ENCODE measurements at places on chromosomes 11 and 22.

- no peak for DNase-seq
These were observed 1147.1 kb upstream of the TENM4 start for GRCh38 chr11:80587906-80588305.

DNA sequence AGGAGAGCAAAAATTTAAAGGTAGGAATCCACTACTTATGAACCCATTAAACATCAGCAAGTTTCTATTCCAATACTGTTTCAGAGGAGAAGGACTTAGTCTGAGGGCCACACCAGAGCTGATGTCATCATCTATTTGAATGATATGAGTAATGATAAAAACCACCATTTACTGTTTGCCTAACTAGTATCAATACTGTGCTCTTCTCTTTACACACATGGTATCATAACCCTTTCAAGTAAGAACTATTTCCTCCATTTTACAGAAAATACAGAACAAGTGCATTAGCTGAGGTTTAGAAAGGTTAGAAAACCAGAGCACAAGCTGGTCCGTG is 651.3 kb upstream of the KIRREL3 start:
- DNase-seq: no peak

DNA sequence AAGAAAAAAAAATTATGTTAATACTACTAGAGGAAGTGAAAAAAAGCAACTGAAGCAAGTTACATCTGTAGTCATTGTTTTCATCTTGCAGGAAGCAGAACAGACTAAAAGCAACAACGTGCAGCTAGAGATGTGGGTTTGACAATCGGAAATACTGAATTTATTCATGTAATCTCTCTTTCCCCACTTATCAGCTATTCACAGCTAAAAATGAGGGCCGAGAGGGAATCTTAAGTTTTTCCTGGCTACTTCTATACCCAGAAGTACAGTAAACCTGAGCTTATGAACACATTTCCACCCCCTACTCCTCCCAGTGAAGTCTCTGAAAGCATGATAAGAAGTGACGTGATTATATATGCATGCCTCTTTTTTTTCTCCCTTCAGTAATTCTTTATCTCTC is 116.5 kb downstream of the SPON1 start:
- no peak for DNase-seq

- DNase-seq: no peak
These were observed 81.1 kb downstream of the BMAL1 start for GRCh38 chr11:13358596-13359270.

DNA sequence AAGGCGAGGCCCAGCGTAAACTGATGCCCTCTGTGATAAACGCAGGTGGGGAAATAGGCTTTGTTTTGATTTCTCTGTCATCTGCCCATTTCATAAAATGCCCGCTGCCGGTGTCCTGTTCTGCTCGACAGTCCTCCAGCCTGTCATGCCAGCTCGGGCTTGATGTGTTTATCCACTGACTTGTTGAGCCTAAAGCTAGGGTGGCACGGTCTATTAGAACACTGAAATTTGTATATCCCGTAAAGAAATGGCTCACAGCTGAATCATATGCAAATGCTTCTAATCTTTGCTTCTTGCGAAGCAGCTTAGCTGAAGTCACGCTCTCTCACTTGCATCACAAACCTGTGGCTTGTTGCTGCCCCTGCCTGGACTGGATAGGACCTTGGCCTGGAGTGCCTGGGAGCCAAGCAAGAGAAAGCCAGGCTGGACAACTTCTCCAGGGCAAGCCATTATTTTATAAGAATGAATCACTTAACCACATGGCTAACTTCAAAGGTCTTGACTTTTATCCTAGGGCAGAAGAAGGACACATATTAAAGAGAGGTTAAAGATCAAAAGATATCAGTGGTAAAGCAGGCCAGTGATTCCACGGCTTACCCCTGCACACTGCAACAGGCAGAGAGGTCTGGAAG is 33.1 kb downstream of the EHF start:
- no peak for DNase-seq

- no peak for DNase-seq
These were observed 3.7 kb downstream of the APOC3 start for GRCh38 chr11:116833491-116833815.

DNA sequence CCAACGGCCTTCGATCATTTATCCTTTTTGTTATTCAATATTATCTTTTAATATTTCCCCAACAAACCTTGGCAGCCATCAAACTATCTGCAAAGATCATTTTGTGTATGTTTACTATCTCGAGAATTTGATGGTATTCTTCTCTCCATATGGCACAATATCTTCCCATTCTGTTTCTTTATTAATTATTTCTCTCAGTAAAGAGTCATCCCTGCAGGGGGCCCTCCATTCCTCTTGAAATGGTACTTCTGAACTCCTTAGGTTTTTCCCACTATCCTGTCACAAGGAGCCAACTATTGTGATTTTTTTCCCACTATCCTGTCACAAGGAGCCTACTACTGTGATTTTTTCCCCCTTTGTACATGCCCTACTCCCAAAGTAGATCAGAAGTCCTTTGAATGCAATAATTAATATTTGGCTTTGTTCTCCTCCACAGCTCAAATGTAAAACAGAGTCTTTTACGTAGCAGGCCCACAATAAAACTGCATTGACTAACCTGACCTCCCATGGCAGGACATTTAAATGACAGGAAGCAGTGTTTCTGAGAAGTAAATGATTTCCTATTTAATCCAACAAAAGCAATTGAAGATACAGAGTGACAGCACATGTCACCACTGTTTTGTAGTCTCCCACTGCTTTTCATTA is 43.3 kb downstream of the PDGFD start:
- DNase-seq: no peak

DNA sequence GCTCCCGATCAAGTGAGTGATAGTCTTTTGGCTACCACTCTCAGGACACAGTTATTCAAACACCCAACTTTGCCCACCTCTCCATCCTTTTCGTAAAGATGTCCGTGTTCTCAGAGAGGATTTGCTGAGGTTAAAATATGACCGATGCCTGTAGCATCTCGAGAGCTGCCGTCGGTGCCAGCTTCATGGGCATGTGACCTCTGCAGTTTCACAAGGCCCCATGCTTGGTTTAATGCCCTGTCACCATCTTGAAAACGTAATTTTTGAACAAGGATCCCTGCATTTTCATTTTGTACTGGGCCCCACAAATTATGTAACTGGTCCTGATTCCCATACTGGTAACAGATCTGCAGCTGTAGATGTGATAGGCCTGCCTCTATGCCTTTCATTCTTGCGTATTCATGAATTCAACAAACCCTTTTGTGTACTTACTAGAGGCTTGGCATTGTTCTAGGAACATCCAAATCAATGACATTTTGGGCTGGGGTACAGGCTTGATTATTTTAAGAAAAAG is 85.1 kb downstream of the BMAL1 start:
- DNase-seq: no peak

DNA sequence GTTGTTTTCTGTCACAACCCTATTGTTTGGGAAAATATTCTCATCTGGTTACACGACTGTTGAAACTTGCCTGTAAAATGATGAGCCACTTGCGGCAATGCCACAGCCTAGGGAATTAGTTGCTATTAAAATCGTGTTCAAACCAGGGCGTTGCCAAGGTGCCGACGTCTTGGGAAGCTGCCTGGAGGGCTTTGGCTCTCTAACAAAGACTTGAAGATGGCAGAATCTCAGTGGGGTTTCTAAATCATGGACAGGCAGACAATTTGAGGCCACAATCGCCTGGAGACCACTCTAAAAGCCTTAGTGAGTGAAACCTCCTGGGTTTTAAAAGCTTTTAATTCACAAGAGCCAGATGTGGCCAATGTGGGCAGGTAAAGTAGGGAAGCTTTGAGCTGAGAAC is 117.2 kb upstream of the BMAL1 start:
- DNase-seq: no peak

DNA sequence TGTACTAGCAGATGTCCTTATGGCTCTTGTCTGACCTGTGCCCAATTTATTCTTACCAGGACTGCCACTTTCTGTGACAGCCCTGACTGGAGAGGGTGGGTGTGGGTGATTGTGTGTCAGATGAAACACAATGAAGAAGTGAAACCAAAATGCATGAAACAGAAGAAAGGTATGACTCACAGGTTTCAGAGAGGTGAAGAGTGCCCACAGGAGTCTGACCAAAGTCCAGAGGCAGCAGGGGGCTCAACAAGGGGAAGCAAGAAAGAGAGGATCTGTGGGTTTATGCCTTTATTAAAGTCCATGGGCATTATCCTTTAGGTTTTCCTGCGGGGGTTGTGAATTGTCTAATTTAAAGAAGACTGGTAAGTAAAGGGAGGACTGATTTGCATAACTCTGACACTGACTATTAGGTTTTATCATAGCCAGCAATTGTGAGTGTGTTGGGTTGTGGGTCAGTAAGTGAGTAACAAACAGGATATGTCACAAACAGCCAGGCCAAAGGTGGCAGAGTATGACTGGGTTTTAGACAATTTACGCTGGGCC is 3.9 kb upstream of the OR4C6 start:
- DNase-seq: no peak

DNA sequence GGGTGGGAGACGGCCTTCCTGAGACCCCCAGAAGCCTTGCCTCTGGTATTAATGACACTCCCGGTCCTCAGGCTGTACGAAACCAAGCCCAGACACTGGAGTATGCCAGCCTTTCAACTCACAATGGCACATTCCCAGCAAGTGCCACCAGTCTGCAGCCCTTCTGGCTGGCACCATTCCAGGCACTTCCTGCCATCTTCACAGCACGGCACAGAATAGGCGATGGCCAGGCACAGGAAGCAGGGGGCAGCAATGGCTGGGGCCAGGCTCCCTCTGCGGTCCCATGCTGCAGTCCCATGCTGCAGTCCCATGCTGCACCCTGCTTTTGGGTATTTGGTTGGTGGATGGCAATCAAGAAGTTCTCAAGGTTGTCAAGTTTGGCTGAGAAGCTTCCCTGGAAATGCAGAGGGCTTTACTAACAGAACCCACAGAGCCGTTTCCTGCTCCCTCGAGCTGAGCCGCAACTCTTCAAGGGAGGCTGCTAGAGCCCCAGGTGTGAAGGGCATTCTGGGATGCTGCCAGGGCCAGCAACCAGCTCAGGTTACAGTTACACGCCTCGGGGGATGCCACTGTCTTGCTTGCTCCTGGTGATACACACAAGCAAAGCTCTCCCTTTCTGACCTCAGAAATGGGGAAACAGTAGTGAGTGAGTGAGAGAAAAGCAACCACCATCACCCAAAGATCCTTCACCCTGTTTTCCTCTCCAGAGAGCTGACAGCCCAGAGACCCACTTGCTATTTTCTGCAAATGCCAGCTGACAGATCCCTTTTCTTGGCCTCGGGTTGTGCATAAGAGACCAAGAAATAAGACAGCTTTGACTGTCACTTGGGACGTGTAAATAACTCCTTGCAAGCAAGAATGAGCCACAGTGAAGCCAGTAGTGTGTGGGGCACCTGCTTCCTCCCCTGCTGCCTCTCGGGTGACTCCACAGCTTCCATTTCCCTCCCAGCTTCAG is 23.9 kb downstream of the LRFN4 start:
- no peak for DNase-seq

DNA sequence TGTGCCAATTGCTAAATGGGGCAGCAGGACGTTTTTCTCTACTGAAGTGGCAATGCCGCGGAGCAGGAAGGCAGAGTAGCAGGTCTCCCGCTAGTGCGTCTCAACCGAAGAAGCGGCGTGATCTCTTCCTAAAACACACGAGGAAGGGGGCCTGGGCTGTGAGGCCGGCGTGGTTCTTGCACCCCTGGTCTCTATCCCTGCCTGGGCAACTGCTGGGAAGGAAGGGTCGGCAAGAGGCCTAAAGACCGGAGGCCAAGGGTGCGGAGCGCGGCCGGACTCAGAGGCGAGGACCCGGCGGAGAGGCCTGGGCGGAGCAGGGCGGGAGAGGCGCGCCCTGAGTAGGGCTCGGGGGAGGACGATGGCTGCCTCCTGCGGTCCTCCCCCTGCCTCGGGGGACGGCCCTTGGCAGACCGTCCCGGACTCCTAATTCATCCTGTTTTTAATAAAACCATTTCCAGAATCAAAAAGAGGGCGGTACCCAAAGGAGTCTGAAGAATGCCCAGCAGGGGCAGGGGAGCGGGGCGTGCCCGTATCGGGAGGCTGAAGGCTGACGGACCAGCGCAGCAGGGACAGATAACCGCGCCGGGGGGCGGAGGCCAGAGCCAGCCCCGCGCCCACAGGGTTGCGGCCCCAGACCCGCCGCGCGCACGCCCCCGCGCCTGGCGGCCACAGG is 572 bp upstream of the APLP2 start:
- DNase-seq: no peak

GRCh38 chr11:83827520-83827919 is 541.4 kb upstream of the CCDC90B start:
- no peak for DNase-seq

- DNase-seq: peak; percentile 42
These were observed 2.9 kb upstream of the SGSM1 start for GRCh38 chr22:24803064-24803542.

DNA sequence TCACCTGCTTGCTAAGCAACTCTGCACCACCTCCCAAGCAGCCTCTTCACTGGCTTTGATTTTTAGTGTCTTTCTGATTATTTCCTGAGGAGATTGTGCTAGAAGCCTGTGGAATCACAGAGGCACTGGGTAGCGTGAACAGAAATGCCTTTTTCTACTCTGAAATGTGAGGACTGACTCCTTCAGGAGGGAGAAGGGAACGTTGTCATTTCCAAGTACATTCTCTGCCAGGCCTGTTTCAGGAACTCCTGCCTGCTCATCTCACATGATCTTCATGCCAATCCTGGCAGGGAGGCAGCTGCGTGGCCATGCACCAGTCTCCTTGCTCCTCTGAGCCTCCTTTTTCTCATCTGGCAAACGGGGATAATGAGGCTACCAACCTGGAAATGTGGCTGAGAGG is 49.8 kb upstream of the PRDM11 start:
- DNase-seq: no peak

- no peak for DNase-seq
These were observed 1340.9 kb downstream of the TBC1D22A start for GRCh38 chr22:48103126-48103875.

GRCh38 chr22:43277987-43278601 is 65.1 kb downstream of the SCUBE1 start:
- no peak for DNase-seq

DNA sequence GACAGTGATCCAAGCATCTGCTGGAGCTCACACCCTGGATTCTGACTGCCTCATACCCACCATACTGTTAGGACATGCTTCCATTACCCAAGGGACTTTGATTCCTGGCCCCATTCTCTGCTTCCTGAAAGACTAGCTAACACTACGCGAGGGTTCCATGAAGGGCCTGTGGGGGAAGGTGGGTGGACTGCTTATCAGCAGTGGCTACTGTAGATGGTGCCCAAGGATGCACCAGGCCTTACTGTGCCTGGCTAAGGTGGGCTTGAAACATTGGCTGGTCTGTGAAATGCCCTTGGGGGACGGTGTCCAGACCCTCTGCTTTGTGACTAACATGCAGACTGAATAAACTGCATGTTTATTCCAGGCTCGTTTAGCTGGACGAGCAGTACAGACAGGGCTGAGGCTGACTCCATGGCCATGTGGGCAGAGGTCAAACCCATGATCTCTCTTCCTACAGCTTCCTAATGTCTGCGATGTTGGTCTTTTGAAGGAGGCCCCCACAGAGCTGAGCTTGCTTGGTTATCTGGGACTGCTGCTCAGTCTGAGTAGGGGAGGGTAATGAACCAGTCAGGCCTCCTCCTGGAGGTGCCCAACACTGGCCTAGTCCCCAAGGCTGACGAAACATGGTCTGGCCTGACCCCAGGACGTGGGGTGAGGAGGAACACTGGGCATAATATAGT is 48.3 kb upstream of the PHOX2A start:
- no peak for DNase-seq

GRCh38 chr11:119484741-119485605 is 62.0 kb upstream of the THY1 start:
- DNase-seq: no peak

Data from stimulated activated CD4-positive, alpha-beta T cell treated with anti-CD3 and anti-CD28 coated beads, Interleukin-1b, Interleukin-23, amount 100 ng/mL, for 1 hour (primary cell).